ENCODE measurements at places on chromosomes 4 and X.
A peak's percentile ranks its signal among the peaks of the same experiment; 100 is the strongest.

DNA sequence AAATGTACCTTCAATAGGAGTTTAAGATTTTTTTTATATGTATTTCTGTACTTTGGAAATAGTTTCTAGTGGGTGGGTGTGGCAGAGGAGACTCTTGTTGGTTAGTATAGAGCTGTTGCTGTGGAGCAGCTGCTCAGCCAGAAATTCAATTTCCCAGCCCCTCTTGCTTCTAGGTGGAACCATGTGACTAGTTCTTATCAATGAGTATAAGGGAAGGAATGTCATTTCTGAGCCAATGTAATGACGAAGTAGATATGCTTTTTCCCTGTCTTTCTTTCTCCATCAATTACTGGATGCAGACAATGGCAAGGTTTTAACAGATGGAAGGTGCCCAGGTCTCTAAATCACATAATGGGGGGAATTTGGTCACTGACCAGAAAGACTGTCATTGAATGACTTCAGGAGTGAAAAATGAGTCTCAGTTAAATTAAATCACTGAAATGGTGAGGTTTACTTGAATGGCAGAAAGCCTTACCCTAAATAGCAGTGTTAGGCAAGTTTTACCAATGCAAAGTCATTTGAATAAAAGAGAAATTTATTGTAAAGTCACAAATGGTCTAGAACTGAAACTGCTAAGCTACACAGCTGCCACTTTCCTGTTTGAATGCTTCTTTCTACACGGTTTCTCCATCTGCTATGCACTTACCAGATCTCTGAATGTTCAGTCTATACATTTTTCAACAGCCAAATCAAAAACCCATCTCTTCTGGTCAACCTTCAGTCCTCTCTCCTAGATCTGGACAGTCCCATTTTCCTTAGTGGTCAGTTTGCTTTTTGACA, 795.4 kb upstream of the MAGEB2 start:
- no peak for DNase-seq

GRCh38 chr4:183540410-183541009, 35.7 kb downstream of the ING2 start:
- no peak for DNase-seq

DNA sequence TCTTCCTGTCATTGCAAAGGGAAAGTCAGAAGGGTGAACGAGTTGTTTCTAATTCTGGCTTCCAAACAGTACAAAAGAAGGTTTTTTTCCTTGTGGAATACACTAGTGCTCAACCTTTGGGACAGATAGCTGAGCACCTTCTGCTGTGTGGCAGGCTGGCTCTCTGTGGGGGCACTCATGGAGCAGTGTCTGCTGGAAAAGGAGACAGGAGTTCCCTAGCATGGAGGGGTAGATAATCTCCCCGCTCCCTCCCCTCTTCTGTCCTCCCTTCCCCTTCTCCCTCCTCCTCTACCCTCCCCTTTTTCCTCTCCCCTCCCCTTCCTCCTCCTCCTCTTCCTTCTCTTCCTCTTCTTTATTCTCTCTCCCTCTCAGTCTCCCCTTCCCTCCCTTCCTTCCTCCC, 62.4 kb upstream of the MTM1 start:
- DNase-seq: no peak

DNA sequence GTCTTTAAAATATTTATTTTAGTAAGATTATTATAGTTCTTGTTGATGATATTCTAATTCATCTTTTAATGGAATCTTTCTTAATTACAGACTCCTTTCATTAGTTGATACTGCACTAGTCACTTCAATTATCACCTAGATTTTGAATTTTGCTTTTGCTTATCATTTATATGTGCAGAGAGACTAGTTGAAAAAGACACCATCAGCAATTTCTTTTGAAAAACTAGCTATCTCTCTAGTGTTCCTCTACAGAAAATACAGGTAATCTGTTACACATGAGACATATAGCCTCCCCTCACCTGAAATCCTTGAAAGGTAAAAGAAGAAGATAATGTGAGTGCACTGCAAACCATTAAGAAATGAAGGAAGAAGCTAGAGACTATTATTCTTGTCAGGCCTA, 31.3 kb downstream of the GPRIN3 start:
- DNase-seq: no peak

DNA sequence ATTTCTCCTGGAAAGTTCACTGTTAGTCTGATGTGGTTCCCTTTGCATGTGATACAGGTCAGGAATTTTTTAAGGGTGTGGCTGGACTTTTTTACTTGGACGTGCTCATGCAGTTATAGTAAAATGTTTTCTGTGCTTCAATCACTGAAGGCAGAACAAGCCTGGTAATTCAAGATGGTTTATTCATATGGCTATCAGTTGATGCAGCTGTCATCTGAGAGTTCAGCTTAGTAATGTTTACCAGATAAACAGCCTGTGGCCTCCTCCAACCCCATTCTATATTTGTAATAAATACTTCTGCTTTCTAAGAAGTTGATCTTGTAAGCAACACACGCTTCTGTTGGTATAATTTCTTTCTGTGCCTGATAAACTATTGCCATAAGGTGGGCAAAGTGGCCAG, 2105.9 kb downstream of the ARAP2 start:
- no peak for DNase-seq

DNA sequence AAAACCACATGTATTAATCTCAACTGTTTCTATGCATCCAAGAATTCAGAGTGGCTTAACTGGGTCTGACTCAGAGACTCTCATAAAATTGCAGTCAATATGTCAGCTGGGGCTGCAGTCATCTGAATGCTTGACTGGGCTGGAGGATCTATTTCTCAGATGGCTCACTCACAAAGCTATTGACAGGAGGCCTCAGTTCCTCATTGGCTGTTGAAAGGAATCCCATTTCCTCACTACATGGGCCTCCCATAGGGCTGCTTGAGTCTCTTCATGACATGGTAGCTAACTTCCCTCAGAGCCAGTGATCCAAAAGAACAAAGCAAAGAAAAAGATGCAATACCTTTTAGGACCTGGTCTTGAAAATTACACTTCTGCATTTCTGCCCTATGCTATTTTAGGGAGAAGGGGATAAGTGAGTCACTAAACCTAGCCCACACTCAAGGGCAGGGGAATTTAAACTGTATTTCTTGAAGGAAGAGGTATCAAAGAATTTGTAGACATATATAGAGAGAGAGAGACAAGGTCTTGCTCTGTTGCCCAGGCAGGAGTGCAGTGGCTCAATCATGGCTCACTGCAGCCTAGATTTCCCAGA, 9.8 kb downstream of the SCFD2 start:
- no peak for DNase-seq

DNA sequence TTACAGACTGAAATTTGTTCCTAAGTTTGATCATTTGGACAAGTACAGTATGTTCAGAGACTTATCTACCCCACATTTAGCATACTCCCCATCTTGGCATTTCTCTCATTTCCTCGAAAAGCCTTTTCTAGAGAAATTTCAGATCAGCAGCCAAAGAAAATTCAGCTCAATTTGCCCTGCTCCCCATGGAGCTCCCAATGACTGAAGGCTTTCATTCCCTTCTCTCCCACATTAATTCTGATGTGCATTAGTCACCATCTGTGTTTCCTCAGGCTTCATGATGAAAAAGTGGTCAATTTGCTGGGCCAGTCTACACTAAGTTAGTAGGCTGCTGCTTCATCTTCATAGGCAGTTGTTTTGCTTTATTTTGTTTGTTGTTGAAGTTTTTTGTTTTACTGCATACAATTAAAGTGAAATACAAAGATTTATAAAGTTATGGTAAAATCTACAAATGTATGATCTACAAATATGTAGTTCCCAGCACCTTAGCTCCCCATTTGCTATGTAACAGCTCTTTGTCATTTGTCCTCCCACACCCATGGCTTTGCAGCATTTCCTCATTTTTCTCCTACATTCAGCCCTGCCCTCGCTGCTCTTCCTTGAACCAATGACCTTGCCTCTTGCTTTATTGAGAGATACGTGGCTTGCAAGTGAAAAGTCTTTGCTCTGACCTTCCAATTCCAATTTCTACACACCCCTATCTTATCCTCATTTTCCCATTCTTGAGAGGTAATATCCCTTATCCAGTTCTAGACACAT, 193.9 kb downstream of the ANAPC10 start:
- no peak for DNase-seq

DNA sequence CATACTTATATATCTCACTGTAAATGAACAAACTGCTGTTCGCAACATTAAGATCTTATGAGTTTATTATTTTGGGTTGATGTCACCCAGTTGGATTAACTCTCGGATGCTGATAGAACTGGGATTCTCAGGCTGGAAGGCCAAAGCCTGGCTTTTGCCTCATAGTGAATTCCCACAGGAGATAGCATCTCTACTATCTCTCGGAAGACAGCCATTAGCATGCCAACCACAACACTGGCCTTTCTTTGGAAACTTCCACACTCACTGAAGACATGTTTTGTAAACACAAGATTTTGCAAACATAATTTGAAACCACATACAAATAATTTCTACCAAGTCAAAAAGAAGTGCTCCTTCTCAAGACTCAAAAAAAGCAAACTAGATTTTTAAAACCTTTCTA, 4.5 kb upstream of the ATP6AP2 start:
- no peak for DNase-seq

- no peak for DNase-seq
These were observed 332.3 kb downstream of the PTTG2 start for GRCh38 chr4:38292529-38292928.

DNA sequence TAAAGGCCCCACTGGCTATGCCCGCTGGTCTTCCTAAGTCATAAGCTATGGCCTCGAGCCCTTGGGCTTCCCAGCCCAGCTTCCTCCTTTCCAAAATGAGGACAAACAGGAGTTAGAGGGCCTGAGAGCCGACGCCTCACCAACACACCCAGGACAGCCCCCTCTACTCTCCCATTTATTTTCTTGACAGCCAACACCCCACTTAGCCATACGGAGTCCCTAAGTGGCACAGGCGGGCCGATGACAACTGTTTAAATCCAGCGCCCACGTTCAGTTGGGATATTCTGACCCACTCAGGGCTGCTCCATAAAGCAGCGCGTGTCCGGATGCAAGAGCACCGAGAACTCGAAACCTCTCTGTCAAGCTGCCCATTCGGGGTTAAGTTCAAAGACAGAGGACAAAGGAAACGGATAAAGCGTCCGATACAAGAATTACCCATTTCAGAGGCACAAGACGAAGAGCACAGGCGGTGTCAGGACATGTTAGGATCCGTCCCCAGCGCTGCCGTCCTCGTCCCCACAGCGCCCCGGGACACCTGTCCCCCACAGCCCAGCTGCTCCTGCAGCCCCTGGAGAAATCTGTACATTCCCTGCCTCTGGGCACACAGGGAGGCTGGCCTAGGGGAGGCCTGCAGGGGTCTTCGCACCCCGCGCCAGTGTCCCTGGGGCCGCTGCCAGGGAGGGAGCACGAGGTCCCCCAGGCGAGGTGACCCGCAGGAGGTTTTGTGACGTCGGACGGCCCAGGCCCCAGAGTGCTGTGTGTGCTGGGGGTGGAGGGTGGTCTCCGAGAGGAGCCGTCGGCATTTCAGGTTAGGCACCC, 1.2 kb downstream of the PRKX start:
- no peak for DNase-seq

GRCh38 chrX:97564496-97564895, 680.8 kb downstream of the RPA4 start:
- no peak for DNase-seq

- DNase-seq: no peak
These were observed 2518.5 kb downstream of the ARAP2 start for GRCh38 chr4:33725861-33726260.

- DNase-seq: no peak
These were observed 5.5 kb downstream of the SLITRK2 start for GRCh38 chrX:145823132-145823531.

DNA sequence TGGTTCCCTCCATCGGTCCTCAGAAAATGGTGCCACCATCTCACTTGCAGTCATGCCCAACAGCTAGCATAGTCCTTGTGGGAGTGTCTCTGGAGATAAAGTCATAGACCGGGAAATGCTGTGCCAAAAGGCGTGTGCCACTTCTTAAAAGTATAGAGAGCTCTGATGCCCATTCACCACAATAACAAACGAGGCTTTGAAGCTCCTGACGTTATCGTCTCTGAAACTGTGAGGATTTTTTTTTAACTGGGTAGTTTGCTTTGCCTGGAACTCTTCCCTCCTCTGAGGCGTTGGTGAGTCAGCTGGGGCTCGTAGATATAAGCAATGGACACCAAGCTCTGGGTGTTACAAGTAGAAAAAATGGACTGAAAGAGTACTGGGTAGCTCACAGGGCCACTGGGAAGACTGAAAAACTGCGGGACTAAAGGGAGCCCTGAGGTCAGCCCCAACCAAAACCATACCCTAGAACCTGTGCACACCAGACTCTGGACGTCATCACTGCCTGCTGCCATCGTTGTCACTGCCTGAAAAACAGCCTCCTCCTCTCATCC, 89.4 kb upstream of the TRIM2 start:
- no peak for DNase-seq

DNA sequence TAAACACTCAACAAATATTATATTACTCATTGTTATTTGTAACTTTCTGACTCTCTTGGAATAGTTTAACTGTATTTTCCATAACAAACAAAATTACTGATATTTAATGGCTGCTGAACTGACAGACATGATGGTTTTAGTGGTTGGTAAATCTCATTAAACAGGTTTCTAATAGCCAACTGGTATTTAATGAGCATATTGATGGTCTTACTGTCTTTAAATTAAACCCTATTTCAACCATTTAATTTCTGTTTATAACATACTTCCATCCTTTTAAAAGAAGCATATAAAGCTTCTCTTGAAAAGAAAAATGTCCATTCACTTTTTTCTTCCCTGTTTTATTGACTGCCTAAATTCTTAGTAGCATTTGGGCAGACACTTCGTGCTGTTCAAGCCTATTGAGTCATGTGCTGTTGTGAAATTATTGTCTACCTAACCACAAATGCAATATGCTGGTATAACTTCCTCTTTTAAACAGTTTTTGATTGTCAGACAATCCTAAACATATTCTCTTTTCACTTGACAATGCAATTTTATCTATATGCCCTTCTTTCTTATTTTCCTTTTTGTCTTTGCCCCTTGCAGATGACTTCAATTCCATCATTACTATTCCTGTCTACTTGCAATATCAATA, 163.9 kb upstream of the SLC7A11 start:
- DNase-seq: peak; percentile 12

GRCh38 chrX:15849555-15849954, 5.1 kb downstream of the AP1S2 start:
- no peak for DNase-seq

DNA sequence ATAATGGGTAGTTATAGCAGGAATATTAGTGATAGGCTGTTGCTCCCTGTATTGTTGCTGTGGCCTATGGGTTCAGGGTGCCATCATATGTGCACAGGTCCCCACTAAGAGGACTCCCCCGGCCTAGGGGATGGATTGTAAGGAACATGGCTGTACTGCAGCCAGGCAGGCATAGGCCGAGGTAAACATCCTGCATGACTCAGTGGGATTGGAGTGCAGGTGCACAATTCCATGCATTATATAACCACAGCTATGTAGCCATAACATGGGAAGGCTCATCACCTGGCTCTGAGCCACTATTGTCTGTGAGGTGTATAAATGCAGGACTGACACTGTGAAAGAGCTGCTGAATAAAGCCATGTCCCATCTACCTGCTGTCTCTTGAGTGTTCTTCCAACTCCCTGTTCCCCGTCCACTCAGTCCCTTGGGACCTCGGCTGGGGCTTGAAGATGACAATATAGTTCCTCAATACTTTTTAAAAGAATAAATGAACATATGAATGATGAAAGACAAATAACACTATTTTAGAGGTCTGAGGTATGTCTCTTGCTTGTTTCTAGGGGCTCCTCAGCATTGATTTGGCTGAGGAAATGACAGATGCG, 425.2 kb downstream of the IDS start:
- DNase-seq: no peak

- DNase-seq: no peak
These were observed 16.0 kb upstream of the PRRG1 start for GRCh38 chrX:37332987-37333658.

- DNase-seq: no peak
These were observed 49.6 kb upstream of the RPA4 start for GRCh38 chrX:96834137-96834536.
